Activated T-cell treated with anti-CD3 and anti-CD28 coated beads for 1 hour (primary cell): ENCODE measurements at places on chromosomes 3 and 15.

- no peak for DNase-seq
These were observed 345.7 kb downstream of the CADM2 start for GRCh38 chr3:85304360-85304964.

DNA sequence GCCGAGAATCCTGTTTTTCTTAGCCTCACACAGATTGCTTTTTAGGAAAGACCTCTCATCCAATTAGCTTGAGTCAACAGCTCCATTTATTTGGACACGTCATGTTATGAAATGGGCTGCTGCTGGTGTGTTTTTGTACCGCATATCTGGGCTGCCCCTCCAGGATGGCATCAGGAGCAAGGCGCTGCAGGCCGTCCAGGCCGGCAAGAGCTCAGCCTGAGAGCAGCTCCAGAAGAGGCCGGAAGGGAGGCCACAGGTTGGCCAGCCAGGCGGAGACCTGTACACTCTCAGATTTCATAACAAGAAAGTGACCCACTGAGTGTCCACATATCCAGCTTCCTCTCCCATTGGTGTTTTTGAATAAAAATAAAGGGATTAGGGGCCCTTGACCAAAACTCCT is 28.3 kb downstream of the FOXL2NB start:
- no peak for DNase-seq

GRCh38 chr3:190101320-190102011 is 19.2 kb downstream of the P3H2 start:
- DNase-seq: no peak

- DNase-seq: no peak
These were observed 63.3 kb upstream of the CORO2B start for GRCh38 chr15:68515371-68516095.

DNA sequence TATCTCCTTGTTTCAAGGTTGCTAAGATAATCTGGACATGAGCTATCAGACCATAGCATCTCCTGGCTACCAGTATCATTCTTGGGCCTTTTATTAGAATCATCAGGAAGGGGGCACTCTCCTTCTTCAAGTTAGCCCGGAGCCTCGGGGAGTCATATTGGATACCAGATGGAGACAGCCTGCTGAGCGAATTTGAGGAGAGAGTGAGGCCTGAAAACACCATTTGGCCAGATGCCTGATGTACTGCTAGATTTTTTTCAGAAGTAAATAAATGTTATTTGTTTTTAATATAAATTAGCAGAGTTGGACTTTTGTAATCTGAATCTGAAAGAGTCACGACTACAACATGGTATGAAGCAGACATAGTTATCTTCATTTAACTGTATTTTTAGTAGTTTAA is 848.6 kb downstream of the IGSF11 start:
- no peak for DNase-seq

GRCh38 chr3:122366379-122366749 is 16.7 kb downstream of the MIX23 start:
- DNase-seq: no peak

DNA sequence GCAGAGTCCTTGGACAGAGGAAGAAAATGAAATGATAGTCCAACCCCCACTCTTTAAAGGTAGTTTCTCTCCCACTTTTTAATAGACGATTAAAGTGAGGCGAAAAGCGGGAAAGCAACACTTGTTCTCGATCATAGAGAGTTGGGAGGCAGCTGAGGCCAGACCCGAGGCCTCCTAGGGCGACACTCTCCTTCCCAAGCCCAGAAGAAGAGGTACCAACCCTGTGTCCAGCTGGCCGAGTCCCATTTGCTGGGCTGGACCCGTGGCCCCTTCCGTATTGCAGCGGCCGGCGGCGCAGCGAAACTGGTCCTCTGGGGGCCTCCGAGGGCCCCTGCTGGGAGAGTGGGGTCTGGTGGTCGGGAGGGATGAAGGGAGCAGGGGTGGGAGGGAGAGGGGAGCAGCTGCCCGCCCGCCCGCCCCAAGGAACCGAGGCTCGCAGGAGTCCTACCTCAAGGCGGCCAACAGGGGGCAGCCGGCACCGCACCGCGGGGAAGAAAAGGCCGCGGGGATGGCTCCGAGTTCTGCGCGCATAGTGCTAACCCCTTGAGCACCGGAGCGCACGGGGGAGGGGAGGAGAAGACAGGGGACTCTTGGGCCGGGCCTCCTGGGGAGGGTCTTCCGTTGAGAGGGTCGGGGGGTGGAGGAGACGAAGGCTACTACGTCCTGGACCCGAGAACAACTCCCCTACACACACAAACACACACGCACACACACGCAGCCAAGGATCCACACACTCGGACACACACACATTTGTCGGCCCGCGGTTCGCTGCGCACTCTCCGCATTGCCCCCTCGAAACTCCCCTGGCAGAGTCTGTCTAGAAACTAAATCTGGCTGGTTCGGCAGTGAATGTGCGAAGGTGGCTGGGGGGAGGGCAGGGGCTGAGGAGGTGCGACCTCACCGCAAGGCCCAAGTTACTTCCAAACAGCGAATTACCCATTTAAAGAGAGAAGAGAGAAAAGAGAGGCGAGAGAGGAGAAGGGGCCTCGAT is 2.0 kb downstream of the WNT5A start:
- DNase-seq: no peak

DNA sequence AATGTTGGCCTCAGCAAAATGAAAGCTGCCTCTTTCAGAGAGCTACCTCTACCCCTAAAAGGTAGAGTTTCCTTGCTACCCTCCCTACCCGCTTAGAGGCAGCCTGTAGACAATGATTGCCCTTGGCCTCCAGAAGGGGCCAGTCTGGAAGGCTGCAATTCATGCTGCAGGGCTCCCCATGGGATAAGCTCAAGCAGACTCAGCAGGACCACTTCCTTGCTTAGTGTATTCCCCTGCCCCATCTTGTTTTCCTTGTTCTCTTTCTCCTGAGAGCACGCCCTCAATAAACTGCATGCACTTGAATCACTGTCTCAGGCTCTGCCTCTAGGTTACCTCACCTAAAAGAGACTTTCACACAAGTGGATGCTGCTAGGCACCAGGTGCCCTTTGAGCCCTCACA is 134.0 kb upstream of the CTNNB1 start:
- DNase-seq: no peak

DNA sequence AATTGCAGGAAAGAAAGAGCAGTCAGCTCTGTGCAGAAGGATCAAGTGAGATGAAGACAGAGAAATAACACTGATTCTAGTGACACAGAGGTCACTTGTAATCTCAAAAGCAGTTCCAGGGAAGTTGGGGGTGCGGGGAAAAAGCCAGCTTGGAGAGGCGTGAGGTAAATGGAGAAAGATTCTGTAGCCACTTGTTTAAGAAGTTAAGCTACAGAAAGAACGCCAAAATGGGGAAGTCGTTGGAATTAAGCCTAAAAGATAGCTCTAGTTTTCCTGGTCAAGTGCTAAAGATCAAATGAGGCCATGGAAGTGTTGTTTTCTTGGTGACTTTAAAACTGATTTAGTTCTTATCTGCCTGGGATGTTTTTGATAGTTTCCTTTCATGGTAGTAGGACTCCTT is 152.0 kb downstream of the GREM1 start:
- DNase-seq: no peak

DNA sequence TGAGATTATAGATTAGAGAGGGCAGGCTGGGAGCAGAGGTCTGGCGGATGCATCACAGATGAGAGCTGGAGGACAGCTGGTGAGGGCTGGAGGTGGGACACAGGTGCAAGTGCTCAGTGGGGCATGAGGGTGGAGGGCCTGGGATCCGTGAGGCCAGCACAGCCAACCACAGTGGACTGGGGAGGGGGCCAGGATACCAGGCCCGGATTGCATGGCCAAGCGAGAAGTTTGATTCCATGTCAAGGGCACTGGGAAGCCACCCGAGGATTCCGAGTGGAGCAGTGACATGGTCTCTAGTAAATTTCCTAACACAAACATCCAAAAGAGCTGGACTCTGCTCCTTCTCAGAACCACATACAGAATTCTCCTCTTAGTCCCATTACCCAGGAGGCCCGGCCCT is 44.0 kb upstream of the SLC41A3 start:
- DNase-seq: no peak

DNA sequence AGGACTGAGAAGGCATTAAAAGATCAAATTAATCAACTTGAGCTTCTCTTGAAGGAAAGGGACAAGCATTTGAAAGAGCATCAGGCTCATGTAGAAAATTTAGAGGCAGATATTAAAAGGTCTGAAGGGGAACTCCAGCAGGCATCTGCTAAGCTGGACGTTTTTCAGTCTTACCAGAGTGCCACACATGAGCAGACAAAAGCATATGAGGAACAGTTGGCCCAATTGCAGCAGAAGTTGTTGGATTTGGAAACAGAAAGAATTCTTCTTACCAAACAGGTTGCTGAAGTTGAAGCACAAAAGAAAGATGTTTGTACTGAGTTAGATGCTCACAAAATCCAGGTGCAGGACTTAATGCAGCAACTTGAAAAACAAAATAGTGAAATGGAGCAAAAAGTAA is 149.7 kb upstream of the LRRFIP2 start:
- no peak for DNase-seq

GRCh38 chr15:57561041-57561711 is 30.5 kb upstream of the MYZAP start:
- peak; percentile 47 for DNase-seq

GRCh38 chr3:13307041-13307440 is 113.1 kb downstream of the NUP210 start:
- no peak for DNase-seq

GRCh38 chr15:52309154-52309548 is 13.5 kb upstream of the MYO5C start:
- DNase-seq: no peak

DNA sequence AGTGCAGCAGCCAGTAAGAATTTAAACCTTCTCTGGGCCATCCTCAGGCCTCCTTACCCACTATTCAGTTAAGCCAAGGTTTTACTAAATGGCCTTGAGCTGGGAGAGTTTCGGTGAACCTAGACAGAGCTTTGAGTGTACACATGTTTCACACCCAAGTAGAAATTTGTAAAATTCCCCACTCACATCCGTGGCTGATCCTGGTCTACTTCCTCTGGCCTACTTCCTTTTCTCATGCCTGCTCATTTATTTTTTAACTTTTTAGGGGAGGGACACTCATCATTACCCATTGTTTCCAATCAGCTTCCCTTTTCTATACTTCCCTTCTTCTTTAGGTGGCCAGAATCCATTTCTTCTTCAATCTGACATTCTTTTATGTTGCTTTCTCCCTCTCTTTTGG is 7.6 kb downstream of the CX3CR1 start:
- DNase-seq: no peak

DNA sequence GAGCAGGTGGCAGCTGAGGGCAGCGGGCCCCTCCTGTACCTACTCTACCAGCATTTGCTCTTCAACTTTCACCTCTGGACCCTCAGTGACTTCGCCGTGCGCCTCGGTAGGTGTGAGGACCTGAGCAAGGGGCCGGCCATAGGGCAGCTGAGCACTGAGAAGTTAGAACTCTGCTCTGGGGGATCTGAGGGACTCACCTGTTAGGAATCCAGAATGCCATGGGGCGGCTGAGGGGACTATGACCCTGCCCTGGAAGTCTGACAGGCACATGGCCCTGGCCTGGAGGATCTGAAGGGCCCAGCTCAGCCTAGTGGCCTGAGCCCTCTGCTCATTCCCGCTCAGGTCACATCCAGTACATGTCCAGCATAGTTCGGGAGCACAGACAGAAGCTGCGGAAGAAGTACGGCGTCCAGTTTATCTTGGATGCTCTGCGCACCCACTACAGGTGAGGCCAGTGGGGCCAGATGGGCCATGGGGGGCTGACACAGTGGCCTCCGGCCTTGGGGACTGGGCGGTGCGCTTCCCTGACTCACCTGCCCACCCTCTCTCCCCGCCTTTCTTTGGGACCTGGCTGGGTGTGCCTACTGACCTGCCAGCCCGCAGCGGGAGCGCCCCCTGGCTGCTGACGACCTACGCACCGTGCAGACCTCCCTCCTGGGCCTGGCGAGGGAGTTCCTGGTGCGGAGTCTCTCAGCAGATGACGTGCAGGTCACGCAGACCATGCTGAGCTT is 18.8 kb downstream of the NBEAL2 start:
- DNase-seq: peak; percentile 69

GRCh38 chr3:64943866-64944265 is 256.1 kb upstream of the ADAMTS9 start:
- no peak for DNase-seq

GRCh38 chr3:171193693-171194092 is 167.2 kb upstream of the SLC2A2 start:
- DNase-seq: no peak

DNA sequence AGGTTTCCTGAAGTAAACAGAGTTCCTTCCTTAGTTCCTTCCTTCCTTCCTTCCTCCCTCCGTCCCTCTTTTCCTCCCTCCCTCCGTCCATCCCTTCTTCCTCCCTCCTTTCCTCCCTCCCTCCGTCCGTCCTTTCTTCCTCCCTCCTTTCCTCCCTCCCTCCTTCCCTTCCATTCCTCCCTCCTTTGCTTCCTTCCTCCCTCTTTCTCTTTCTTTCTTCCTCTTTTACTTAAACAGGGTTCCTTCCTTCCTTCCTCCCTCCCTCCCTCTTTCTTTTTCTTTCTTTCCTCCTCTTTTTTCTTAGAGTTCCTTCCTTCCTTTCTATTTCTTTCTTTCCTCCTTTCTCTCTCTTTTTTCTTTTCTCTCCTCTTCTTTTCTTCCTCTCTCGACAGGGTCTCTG is 35.2 kb downstream of the ATR start:
- DNase-seq: no peak

DNA sequence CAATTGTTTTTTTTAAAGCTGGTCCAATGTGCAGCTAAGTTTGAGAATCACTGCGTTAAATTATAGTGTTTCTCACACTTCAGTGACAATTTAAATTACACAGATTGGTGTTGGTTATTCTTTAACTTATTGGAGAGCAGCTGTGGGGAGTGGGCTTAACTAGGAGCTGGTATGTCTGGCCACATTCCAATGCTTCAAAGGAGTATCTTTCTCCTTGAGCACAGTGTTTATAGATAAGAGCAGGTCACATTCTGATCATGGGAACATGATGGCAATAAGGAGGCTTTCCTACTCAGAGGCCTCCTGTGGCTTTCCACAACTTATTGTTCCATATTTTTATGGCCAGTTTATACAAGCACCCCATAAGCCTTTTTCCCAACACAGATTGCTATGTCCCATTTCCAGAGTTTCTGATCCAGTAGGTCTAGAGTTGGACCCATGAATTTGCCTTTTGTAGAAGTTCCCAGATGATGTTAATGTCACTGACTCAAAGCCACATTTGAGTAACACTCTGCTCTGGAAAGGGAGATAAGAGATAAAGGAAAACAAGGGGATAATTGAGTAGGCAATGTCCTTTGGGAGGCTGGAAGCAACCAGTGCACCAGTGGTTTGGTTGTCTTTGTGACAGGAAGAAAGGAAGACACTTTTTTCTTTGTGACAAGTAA is 33.0 kb upstream of the PLSCR4 start:
- no peak for DNase-seq

GRCh38 chr3:70519913-70520659 is 207.6 kb upstream of the MDFIC2 start:
- no peak for DNase-seq

DNA sequence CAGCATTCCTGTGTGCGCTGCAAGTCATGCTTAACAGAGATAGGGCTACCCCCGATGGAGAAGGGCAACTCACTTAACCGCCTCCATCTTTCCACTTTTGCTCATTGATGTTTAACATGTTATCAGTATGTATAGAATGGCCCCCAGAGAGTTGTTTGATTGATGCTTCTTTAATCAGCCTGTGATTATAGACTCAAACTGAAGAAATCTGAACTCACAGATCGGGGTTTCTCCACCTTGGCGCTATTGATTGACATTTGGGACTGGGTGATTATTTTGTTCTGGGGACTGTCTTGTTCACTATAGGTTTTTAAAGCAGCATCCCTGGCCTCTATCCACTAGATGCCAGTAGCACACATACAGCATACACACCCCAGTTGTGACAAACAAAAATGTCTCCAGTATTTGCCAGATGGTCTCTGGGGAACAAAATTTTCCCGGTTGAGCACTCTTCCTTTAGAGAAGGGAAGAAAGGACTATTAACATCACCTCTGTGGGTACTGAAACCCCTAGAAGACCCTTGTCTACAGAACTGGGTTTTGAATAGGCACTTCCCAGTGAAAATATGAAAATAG is 54.4 kb downstream of the LARS2 start:
- no peak for DNase-seq
